Stimulated activated CD4-positive, alpha-beta T cell treated with anti-CD3 and anti-CD28 coated beads, Interleukin-1b, Interleukin-23, amount 100 ng/mL, for 1 hour (primary cell): ENCODE measurements at places on chromosomes 16 and 17.

DNA sequence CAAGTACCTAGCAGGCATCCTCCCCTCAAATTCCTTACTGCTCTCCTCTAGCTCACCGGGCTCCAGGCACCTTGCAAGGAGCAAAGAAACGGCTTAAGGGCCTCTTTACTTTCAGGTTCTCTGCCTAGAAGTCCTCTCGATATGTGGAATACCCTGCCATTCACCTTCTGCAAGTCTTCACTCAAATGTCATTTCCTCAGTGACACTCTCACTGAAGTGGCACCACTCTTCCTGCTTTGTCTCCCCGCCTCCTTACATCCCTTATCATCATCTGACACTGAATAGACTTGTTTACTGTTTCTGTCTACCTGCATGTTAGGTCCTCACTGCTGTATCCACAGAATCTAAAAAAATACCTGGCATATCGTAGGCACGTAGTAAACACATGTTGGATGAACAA, 947 bp downstream of the SLC7A6OS start:
- no peak for DNase-seq

GRCh38 chr17:61289408-61290385, 109.9 kb upstream of the TBX2 start:
- no peak for DNase-seq

DNA sequence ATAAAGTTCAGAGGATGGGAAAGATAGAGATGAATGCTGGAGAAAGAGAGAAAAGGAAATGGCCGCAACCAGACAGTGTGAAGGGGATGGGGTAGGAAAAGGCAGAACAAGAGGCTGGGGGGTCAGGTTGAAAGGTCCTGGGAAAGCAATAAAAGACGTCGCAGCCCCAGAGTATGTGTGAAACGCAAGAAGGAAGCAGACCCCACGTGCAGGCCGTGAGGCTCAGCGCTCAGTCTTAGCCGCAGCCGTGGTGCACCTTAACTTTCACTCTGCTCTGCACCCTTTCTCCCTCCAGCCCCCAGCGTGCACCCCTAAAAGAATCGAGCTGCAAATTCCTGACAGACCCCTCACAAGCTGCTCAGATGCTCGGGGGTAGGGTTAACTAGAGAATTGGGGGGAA, 1.9 kb downstream of the DNAH17 start:
- no peak for DNase-seq

- DNase-seq, result no peak
These were observed 32.3 kb upstream of the TANC2 start for GRCh38 chr17:62933501-62934385.

DNA sequence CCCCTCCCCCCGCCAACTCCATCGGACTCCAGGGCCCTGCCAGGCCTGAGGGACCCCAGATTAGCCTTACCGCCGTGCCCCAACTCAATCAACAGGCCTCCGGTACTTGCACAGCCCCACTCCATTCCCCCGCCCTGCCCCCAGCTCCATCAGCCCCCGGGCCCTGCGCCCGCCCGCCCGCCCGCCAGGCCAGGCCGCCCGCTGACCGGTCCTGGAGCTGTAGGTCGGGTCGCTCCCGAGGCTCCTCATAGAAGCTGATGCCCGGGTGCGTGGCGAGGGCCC, 308 bp downstream of the GTF3C1 start:
- DNase-seq, result peak; percentile 3

DNA sequence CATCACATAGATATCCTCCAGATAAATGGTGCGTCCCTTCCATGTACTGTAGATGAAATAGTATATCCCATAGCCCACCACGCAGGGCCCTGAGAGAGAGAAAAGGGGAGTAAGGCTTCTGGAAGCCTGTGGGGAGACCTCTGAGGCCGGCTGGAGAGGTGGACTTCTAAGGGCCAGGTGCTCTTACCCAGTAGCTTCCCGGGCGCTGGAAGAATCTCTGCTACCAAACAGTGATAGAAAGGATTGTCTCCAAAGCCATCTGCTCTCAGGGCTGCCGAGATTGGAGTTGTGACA, 718 bp downstream of the SAT2 start:
- DNase-seq, result no peak

DNA sequence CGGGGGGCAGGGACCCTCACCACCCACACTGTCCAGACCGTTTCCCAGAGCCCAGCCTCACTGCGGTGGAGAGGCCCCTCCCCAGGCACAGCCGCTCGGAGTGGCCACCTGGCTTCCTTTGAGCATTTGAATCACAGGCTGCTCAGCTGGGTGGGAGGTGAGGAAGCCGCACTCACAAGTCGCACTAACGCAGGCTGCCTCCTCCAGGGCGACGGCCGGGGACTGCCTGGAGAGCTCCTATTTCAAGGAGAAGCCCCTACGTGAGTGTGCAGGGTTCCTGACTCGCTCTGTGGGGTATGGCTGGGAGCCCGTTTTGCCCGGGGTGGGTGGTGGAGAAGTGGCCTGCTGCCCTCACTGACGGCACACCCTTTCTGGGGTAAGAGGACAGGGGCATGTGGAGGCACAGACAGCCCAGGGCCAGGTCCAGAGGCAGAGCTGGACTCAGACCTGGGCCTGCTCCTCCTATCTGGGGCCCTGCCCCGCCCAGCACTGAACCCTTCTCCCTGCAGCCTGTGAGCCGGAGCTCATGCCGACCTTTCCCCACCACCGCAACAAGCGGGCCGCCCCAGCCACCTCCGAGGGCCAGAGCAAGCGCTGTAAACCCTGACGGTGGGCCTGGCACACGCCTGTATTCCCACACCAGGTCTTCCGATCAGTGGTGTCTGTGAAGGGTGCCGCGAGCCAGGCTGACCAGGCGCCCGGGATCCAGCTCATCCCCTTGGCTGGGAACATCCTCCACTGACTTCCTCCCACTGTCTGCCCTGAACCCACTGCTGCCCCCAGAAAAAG, 6.2 kb downstream of the SPATA2L start:
- DNase-seq, result no peak

- DNase-seq, result no peak
These were observed 79.0 kb downstream of the GAS7 start for GRCh38 chr17:10119203-10120108.

- peak; percentile 37 for DNase-seq
These were observed 27.8 kb upstream of the GHDC start for GRCh38 chr17:42221886-42222745.

GRCh38 chr16:89170346-89171215, 967 bp upstream of the CDH15 start:
- no peak for DNase-seq

DNA sequence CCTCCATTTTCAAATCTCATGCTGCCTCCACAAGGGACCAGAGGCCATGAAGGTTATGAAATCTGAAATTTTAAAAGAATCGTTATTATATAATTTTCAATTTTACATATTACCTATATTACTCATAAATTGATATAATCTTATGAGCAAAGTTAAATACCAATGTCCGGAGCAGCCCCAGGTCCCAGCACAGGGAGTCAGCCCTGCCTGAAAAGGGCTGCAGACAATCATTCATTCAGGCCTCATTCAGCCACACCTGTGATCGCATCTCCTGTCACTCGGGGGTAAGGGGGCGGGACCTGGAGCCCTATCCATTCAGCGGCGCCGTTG, 172.5 kb downstream of the AHSP start:
- no peak for DNase-seq

DNA sequence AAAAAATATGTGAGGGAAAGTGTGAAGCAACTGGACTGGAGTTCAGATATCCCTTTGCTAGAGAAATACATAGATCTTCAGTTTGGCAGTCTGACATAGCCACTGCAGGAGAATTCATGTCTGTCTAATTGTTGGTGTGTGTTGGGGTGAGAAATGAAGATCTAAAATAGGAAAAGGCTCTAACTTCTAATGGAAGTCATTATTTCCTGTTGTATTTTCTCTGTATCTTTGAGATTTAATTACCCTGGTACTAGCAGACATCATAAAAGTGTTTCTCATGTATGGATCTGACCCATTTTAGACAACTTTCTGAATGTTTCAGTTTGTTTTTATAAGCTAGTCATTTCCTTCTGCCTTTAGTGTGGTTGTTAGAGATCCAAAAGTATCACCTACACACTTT, 128.3 kb downstream of the NLK start:
- DNase-seq, result no peak

DNA sequence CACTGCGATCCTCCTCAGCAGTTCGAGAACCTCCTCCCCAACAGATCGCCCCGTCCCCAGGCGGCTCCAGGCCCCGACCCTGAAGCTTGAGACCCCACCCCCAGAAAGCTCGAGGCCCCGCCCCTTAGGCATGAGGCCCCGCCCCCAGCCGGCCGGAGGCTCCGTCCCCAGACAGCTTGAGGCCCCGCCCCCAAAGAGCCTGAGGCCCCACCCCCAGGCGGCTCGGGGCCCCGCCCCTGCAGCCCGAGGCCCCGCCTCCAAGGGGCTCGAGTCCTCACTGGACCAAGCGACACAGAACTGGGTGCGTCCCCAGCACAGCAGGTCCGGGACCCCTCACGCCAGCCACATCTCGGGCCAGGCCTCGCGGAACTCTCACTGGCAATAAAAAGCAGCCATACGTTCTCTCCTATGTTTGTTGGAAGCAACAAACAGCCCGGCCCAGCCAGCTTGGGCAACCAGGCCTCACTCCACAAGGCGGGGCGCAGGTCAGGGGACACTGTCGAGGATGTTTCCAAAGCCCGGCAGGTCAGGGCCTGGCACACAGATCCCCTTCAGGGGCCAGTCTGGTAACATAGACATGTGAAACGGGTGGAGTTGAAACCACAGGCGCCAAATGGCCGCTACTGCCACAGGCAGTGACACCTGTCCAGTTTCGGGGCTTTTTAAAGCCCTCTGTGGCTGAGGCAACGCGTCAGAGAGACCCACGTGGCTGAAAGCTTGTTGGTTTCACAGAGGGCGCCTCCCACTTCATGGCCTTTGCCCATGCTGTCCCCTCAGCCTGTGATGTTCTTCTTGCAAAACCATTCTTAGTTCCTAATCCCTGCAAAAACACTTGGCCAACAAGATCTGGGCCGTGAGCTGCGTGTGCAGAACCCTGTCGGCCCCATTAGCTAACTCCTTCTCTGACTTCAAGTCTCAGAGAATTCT, 224.2 kb downstream of the PARN start:
- DNase-seq, result no peak

GRCh38 chr17:38799501-38800236, at the start of gene PIP4K2B:
Gene PIP4K2B (minus strand): TSS chr17:38799556. CDS start chr17:38799424, 132 bp downstream.
- DNase-seq, result peak; percentile 63

GRCh38 chr17:75087558-75088453, at the start of gene SLC16A5:
Gene SLC16A5 (plus strand): TSS chr17:75087954. CDS start chr17:75093637, 5,683 bp downstream.
- no peak for DNase-seq

GRCh38 chr16:27726621-27727261, 176.8 kb downstream of the KATNIP start:
- DNase-seq, result no peak
